ENCODE measurements at places on chromosomes 12 and 14. TPM values are rescaled to one million over a fixed set of nuclear protein-coding genes. Genes with fewer than 3 reads are reported as not detected.

KRT83 gene
- total RNA-seq, result not detected

ACOT4 gene
- total RNA-seq, result 1.1 TPM

DCP1B gene
- 14.5 TPM for total RNA-seq

ARHGEF25 gene
- 1.1 TPM for total RNA-seq

KIF5A gene
- 0.71 TPM for total RNA-seq

IFNG-AS1 gene
- total RNA-seq, result 0.65 TPM

KERA gene
- total RNA-seq, result not detected

CKB gene
- total RNA-seq, result 4.5 TPM

ARMH4 gene
- total RNA-seq, result 0.18 TPM

KLC1 gene
- total RNA-seq, result 140 TPM

KCNJ8 gene
- not detected for total RNA-seq

PLXNC1 gene
- total RNA-seq, result 41.9 TPM

RNASE7 gene
- not detected for total RNA-seq

ADAMTS20 gene
- not detected for total RNA-seq

Data from activated naive CD4-positive, alpha-beta T cell treated with anti-CD3 and anti-CD28 coated beads, Interleukin-2, amount 10 ng/mL, durations not matched to agents 5 hours and 36 hours (primary cell).